ENCODE measurements at places on chromosomes 13 and 19. TPM values are rescaled to one million over a fixed set of nuclear protein-coding genes. Genes with fewer than 3 reads are reported as not detected.

- H3K4me3 ChIP-seq: no peak overlapping the region
- H3K36me3 ChIP-seq: no peaks in the 10 kb centered on the region
- no peak overlapping the region for H3K27ac ChIP-seq
- DNase-seq: no peak
- H3K27me3 ChIP-seq: peaks cover 7% of the 10 kb centered on the region
Measured at GRCh38 chr19:42175952-42176648, 41.4 kb downstream of the DEDD2 start.

SELENOW gene
- 551 TPM for total RNA-seq

CFAP97D2 gene
- not detected for total RNA-seq

FFAR3 gene
- total RNA-seq: 0.45 TPM

JAK3 gene
- total RNA-seq: 1.8 TPM

ZSCAN1 gene
- total RNA-seq: 3.0 TPM

SLC25A15 gene
- 14.0 TPM for total RNA-seq

DNA sequence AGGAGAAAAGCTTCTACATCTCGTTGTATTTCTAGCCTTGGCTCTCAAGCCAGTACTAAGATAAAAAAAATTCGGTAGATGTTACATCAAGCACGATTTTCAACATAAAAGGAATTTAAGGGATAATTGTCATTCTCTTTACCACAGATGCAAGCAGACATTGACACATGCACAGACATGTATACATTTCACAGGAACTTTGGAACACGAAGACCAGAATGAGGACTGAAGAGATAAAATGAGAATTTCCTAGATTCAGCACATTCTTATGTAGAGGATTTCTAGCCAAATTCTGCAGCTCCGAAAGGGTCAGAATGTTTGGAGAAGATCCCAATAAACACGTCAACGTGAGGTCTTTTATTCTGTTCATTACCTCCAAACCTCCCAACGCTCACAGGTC, 284.5 kb upstream of the ARGLU1 start:
- no peaks in the 10 kb centered on the region for H3K36me3 ChIP-seq
- no peak for DNase-seq
- no peaks in the 10 kb centered on the region for H3K4me1 ChIP-seq

DNA sequence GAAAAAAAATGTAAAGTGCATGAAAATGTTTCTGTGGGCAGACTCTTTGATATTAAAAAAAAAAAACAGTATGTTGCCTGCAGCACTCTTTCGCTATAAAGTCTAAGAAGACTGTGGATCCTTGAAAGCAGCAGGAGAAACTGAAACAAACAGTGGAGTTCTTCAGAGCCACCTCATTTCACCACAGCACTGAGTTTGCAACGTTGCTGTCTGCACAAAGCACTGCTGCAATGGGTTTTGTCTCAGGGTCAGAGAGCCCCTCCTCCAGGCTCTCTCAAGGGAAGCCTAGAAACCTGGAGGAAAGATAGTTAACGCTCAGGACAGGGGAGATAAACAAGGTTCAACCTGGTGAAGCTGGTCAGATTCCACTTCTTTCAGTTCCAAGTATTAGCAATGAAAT, 248.7 kb downstream of the EFNB2 start:
- no peaks in the 10 kb centered on the region for H3K27me3 ChIP-seq
- DNase-seq: no peak
- no peak overlapping the region for H3K4me3 ChIP-seq
- H3K36me3 ChIP-seq: no peaks in the 10 kb centered on the region

DNA sequence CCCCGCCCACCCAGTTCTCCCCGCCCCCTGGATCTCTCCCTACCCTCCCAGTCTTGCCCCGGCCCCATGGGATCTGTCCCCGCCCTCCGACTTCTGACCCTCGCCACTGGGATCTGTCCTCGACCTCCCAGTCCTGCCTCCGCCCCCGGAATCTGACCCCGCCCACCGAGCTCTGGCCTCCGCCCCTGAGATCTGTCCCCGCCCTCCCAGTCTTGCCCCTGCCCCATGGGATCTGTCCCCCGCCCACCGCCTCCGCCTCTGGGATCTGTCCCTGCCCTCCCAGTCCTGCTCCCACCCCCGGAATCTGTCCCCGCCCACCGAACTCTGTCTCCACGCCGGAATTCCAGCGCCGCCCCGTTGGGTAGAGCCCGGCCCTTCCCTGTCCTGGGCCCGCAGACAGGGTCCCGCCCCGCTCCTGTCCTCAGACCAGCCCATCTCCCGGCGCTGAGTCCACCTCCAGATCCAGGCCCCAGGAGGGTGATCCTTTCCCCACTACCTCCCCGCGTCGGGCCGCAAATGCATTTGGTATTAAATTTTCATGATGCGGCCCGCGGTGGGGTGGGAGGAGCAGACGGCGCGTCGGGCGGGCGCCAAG, 1.5 kb upstream of the SLC17A7 start:
- no peak overlapping the region for H3K27ac ChIP-seq
- H3K4me3 ChIP-seq: peak overlapping the region; percentile 57
- peak; percentile 90 for DNase-seq
- H3K4me1 ChIP-seq: peaks cover 7% of the 10 kb centered on the region

DNA sequence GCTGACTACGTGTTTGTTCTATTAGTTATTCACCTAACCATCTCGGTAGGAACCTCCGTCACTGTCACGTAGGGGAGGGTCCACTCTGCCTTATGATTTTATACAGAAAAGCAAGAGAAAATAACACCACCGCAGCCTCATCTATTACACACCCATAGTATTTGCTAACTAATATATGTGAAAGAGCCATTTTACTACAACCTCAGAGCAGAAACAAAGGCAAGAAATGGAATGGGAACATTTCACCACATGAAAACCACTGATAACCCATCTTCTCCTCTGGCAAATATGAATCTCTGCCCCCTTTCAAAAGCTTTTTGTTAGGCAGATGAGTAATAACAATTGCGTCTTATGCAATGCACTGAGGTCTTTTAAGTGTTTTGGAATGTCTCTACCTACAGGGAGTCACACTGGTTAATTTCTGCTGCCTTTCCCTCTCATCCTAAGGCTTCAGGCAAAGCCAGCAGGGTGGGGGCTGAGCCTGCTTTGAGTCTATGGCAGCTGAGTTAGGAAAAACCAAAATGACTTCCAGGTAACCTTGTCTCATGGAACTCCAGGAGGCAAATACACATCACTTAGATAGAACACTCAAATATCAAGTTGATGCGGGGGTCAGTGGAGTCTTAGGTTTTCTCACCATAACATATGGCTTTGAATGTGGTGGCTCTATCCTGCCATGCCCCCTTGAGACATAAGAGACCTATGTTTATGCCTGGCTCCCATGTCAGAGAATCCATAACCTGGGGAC, 15.0 kb downstream of the TSHZ3 start:
- no peak for DNase-seq
- no peak overlapping the region for H3K4me3 ChIP-seq
- peaks cover 28% of the 10 kb centered on the region for H3K4me1 ChIP-seq
- no peaks in the 10 kb centered on the region for H3K27me3 ChIP-seq

- H3K27me3 ChIP-seq: no peaks in the 10 kb centered on the region
- H3K4me1 ChIP-seq: no peaks in the 10 kb centered on the region
- no peak overlapping the region for H3K27ac ChIP-seq
- no peak overlapping the region for H3K4me3 ChIP-seq
Measured at GRCh38 chr13:72100339-72100738, 233.3 kb upstream of the DACH1 start.

CGB1 gene
- total RNA-seq: not detected

DNA sequence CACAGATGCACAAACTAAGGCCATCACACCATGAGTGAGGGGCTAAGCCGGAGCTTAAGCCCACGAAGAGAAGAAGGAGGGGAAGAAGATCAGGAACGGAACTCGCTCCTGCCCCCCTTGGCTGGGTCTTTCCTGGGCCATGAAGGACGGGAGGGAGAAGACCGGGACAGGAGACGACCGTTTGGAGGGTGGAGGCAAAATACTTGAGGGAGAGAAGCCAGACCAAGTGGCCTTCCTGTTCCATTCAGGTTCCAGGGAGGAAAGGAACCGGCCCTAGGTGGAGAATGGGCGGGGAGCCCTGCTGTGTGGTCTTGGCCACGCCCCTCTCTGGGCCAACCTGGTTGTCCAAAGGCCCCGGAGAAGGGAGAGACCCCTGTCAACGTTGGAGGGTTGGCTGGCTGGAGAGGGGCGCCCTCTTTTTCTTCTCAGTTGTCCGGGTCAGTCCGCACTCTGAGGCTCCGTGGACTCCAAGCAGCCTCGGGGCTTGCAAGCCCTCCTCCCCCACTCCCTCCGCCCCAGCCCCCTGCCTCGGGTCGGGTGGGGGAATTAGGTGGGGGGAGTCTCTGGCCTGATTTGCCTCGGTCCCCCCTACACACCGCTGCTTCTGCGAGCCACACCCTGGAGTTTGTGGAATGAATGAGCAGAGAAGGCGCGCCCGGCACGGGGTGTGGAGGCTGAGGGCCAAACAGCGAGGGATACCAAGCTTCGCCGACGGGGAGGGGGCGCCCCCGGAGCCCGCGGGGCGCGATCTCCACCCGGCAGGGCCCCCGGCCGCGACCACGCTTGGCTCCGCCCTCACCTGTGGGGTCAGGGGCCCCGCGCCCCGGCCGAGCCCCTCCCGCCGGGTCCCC, 757 bp downstream of the FBN3 start:
- H3K36me3 ChIP-seq: no peaks in the 10 kb centered on the region
- peak; percentile 86 for DNase-seq
- no peak overlapping the region for H3K27ac ChIP-seq
- no peak overlapping the region for H3K4me3 ChIP-seq
- peaks cover 30% of the 10 kb centered on the region for H3K4me1 ChIP-seq
- no peaks in the 10 kb centered on the region for H3K27me3 ChIP-seq

DNA sequence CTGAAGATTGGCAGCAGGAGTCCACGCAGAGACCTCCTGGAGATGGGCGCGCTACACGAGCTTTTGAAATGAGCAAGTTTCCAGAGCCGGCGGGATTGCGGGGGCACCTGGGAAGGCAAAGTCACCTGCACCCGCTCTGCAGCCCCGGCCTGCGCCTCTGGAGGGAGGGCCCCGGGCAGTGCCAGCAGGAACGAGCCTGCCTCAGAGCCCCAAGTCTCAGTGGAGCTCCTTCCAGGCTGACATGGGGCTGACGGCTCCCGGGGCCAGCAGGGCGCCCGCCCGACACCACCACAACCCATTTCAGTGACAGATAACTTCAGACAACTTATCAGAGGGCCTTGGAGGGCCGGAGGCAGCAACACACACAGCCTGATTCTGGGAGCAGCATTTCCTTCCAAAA, 45.0 kb downstream of the RASA3 start:
- H3K27ac ChIP-seq: no peak overlapping the region
- no peak overlapping the region for H3K4me3 ChIP-seq
- no peaks in the 10 kb centered on the region for H3K36me3 ChIP-seq
- no peaks in the 10 kb centered on the region for H3K4me1 ChIP-seq
- no peak for DNase-seq

GRCh38 chr13:20779405-20779804, 5.6 kb upstream of the EEF1AKMT1 start:
- peaks cover 4% of the 10 kb centered on the region for H3K36me3 ChIP-seq
- no peak overlapping the region for H3K4me3 ChIP-seq
- DNase-seq: no peak
- H3K27me3 ChIP-seq: no peaks in the 10 kb centered on the region

DNA sequence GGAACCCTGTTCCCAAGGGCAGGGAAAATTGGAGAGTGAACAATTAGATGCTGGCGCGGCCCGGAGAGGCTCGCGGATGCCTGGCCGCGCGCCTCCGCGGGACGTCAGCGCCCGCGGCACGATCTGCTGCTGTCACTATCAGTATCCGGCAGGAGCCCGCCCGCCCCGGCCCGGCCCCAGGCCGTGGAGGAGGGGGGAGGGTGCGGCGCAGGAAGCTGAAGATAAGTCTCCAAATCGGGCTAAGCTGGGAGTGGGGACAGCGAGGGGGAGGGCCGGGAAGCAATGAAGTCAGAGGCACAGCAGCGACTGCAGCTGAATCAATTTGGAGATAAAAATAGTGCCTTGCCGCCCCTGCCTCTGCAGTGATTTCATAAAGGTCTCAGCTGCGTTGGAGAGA, 441.5 kb upstream of the KLF12 start:
- peak; percentile 14 for DNase-seq
- H3K27ac ChIP-seq: no peak overlapping the region
- no peaks in the 10 kb centered on the region for H3K36me3 ChIP-seq
- no peak overlapping the region for H3K4me3 ChIP-seq

GRCh38 chr13:22062478-22063205, 391.8 kb downstream of the FGF9 start:
- no peak overlapping the region for H3K4me3 ChIP-seq
- no peak overlapping the region for H3K27ac ChIP-seq
- H3K36me3 ChIP-seq: no peaks in the 10 kb centered on the region
- H3K27me3 ChIP-seq: no peaks in the 10 kb centered on the region

GRCh38 chr13:78603240-78603957, at the start of gene POU4F1:
Gene POU4F1 (minus strand): TSS chr13:78603552. CDS start chr13:78603326, 226 bp downstream.
- H3K36me3 ChIP-seq: no peaks in the 10 kb centered on the region
- H3K27me3 ChIP-seq: peaks cover 77% of the 10 kb centered on the region
- H3K4me3 ChIP-seq: no peak within 1 kb of the TSS
- peaks cover 15% of the 10 kb centered on the region for H3K4me1 ChIP-seq
- peak; percentile 38 for DNase-seq

KCNN1 gene
- 0.22 TPM for total RNA-seq

CYP2A6 gene
- total RNA-seq: not detected

GRCh38 chr13:110097013-110097412, 209.9 kb downstream of the COL4A1 start:
- H3K27me3 ChIP-seq: no peaks in the 10 kb centered on the region
- no peak for DNase-seq
- no peak overlapping the region for H3K27ac ChIP-seq
- no peak overlapping the region for H3K4me3 ChIP-seq

APOC4 gene
- total RNA-seq: not detected

DNA sequence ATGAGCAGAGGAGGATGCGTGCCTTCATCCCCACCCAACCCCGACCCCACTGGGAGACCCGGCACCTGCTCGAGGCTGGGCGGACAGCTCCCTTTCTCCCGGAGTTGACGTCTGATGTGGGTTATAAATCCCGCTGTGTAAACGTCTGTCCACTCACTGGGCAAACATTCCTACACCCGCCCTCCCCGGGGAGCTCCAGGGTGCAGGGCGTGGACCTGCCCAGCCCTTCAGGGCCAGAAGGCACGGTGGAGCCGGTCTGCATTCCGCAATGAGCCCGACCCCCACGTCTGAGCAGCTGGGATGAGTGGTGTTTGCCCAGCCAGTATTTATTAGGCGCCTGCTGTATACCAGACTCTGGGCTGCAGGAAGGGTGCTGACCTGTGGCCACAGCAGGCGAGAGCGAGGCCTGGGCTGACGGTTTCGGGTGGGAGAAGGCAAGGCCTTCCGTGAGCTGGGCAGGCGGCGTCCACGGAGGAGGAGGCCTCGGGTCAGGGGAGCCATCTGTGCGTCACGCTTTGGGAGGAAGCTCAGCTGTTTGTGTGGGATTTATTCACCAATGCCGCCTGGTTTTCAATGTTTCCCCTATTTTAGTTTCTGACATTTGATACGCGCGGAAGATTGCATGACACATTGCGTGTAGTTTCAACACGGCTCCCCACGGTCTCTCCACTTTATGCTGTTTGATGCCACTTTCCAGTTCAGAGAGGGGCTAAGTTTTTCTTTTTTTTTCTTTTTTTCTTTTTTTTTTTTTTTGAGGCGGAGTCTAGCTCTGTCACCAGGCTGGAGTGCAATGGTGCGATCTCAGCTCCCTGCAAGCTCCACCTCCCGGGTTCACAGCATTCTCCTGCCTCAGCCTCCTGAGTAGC, 2.0 kb downstream of the MISP start:
- no peak for DNase-seq
- no peaks in the 10 kb centered on the region for H3K27me3 ChIP-seq
- no peaks in the 10 kb centered on the region for H3K36me3 ChIP-seq
- H3K4me1 ChIP-seq: no peaks in the 10 kb centered on the region
- H3K4me3 ChIP-seq: no peak overlapping the region
- no peak overlapping the region for H3K27ac ChIP-seq

FGF21 gene
- not detected for total RNA-seq

- peaks cover 78% of the 10 kb centered on the region for H3K4me1 ChIP-seq
- peak overlapping the region; percentile 97 for H3K27ac ChIP-seq
- DNase-seq: peak; percentile 74
- no peaks in the 10 kb centered on the region for H3K27me3 ChIP-seq
- H3K36me3 ChIP-seq: peaks cover 1% of the 10 kb centered on the region
Measured at GRCh38 chr19:8396563-8397203, 6.5 kb downstream of the RAB11B start.
